ENCODE measurements at places on chromosomes 6 and 20. TPM values are rescaled to one million over a fixed set of nuclear protein-coding genes. Genes with fewer than 3 reads are reported as not detected.

DNA sequence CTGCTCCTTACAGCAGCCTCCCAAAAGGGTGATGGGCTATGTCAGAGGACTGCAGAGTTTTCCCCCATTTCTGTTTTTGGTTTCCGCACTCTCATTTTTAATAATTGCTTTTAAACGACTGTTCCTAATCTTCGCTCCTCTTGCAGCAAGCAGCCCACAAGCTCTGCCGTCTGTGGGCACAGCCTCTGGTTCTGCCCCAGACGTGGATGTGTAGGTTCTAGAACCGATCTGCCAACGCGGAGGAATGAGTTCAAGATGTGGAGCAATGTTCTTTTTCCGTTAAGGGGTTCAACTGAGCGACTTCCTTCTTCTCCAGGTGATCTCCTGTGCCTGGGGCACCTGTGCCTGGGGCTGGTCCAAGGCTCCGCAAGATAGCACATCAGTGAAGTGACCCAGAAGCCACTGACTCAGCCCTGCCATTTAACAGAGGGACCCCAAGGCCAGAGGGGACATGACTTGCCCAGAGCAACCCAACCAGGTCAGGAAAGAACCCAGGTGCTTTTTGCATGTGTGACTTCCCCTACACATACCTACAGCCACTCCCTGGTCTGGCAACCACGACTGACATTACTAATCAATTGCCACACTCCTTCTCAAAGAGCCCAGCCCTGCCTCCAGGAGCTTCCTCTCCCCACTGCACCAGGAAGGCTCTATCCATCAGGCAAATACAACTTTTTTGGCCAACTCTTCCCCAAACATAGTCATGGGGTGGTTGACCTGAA, 22.7 kb downstream of the PMEPA1 start:
- DNase-seq, result no peak

- no peak for DNase-seq
These were observed 274.0 kb downstream of the MAFB start for GRCh38 chr20:40414843-40415615.

GRCh38 chr20:35635652-35636051, 20.0 kb downstream of the SPAG4 start:
- DNase-seq, result no peak

- DNase-seq, result peak; percentile 96
These were observed 148.5 kb upstream of the ATXN1 start for GRCh38 chr6:16909658-16910360.

GRCh38 chr6:38713812-38714211, 1.3 kb upstream of the DNAH8 start:
- DNase-seq, result no peak

- DNase-seq, result peak; percentile 62
These were observed at the start of gene PRDM1 for GRCh38 chr6:106085984-106086813. TSS of gene PRDM1 (plus strand) at chr6:106086336. CDS start at chr6:106086554, 218 bp downstream.

GRCh38 chr6:135520781-135521180, 23.2 kb upstream of the AHI1 start:
- peak; percentile 51 for DNase-seq

DNA sequence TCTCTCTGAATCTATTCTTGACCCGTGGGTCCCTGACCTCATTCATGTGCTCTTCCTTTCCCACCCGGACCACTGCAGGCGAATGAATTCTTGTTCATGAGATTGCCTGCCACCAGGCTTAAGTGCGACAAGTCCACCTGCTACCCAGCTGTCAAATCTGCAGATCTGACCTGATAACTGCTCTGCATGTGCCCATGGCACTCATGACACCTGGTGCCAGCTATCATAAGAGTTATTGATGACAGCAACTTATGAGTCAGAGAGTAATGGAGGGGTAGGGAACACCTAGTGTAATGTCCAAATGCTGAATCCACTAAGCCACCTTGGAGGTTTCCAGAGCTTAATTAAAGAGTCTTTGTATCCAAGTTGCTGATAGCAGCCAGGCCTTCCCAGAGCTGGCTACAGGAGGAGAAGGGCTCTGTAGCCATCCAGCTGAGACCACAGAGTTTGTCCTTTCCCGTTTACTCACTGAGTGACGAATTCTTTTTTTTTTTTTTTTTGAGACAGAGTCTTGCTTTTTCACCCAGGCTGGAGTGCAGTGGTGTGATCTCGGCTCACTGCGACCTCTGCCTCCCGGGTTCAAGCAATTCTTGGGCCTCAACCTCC, 17.4 kb downstream of the SHLD1 start:
- no peak for DNase-seq

GRCh38 chr6:130034378-130035146, 16.2 kb downstream of the L3MBTL3 start:
- DNase-seq, result peak; percentile 90

DNA sequence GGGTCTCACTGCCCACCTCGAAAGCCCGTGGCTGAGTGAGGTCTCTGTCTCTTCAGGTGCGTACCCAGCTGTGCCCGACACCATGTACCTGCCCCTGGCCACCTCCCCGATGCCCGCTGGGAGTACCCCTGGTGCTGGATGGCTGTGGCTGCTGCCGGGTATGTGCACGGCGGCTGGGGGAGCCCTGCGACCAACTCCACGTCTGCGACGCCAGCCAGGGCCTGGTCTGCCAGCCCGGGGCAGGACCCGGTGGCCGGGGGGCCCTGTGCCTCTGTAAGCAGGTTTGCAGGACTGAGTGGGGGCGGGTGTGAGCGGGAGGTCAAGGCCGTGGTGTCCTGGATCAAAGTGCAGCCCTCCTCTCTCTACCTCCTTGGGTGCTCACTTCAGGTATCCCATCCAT, 4.7 kb downstream of the CCN5 start:
- DNase-seq, result no peak

DNA sequence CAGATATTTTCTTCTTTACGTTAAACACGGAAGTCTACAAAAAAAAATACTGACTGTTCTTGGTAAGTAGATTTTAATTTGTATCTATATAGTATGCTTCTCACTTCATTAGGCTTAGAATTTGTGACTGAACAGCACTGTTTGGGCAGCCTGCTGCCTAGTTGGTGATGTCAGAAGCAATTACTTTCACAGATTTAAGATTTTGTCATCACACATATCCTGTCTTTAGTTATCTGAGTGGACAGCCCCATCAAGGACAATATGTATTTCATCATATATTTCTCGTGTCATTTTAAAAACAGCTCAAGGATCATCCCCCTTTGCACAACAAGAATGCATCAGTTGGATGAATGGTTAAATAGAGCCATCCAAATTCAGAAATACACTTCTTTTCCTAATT, 338.4 kb upstream of the CITED2 start:
- DNase-seq, result no peak

MYO6 gene
- 33.1 TPM for total RNA-seq

PPIL6 gene
- total RNA-seq, result 1.7 TPM

TAAR5 gene
- not detected for total RNA-seq

ZNF311 gene
- total RNA-seq, result 1.7 TPM

MRPS18A gene
- total RNA-seq, result 33.5 TPM

TMC2 gene
- not detected for total RNA-seq

MLN gene
- not detected for total RNA-seq

Data from astrocyte (in vitro differentiated cells and primary cell).